Stimulated activated CD4-positive, alpha-beta T cell treated with anti-CD3 and anti-CD28 coated beads, TNF-alpha, amount 100 ng/mL, for 4 hours (primary cell): ENCODE measurements at places on chromosomes 4 and X.

DNA sequence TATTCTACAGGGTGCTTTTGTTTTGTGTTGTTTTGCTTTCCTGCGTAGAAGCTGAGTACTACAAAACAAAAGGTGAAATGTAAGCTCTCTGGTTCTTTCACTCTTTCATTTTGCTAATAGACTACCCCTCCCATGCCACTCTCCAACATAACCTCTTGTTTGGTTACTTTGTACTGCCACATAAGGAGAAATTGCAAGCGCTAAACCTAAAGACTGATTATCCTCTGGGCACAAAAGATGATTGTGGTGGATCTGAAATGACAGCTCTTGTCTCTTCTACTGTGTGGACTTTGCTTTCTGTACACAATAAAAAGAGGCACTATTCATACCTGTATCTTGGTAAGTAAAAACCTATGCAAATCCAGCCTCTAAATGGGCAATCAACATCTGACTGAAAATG lies 5.3 kb downstream of the MBNL3 start:
- no peak for DNase-seq

GRCh38 chrX:120560405-120560841 lies 339 bp downstream of the CUL4B start:
- DNase-seq = peak; percentile 8

- DNase-seq = no peak
Measured at GRCh38 chrX:72382202-72382595, 76.5 kb upstream of the CITED1 start.

GRCh38 chrX:11151799-11152559 lies 40.8 kb downstream of the HCCS start:
- DNase-seq = no peak

DNA sequence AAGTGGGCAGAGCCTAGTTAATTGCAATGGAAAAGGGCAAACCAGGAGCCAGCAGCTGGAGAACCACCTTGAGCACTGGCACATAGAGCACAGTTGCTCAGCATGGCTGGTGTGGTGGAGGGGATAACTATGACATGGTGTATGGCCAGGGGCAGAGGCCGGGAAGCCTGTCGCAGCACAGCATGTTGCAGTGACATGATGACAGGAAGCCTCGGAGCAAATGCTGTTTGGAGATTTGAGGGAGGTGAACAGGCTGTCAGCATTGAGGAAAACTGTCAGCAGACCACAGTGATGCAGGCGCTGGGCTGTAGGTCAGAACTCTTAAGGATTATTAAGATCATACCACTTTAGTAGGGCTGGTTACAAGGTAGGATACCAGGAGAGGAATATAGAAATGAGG lies 228.7 kb downstream of the CBR4 start:
- no peak for DNase-seq

DNA sequence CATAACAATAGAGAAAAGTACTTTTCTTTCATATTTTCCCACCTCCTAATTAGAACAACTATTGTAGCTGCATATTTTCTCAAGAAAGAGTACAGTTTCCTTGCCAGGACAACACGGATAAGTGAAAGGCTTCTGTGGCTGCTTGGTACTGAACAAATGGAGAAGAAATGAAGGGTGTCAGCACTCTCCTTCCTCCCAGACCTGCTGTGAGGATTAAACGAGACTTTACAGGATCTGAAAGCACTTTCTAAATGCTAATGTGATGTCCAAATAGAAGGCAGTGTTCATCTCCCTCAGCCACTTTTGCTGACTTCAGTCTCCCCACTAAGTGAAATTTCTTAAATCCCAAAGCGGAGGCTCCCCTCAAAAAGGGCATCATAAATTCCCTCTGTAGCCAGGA lies 13.9 kb downstream of the NIPAL1 start:
- DNase-seq = no peak

DNA sequence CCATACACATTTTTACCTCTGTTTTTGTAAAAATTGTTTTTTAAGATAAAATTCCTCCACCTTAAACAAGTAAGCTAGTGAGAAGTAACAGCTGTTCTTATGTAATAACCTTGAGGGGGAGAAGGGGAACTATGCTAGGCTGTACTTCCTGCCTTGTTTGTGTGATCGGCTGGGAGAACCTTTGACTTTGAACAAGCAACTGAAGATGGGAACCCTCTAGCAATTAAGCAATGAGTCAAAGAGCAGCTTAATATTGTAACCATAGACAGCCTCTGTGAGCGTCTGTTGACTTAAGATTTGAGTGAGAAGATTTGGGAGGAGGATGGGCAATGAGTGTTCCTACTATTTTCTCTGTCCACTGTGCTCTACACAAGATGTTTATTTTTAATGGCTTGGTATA lies 135.1 kb downstream of the SCLT1 start:
- DNase-seq = no peak

- no peak for DNase-seq
Measured at GRCh38 chr4:76996445-76996844, 46.9 kb downstream of the SEPTIN11 start.

GRCh38 chr4:71288875-71289274 lies 49.9 kb upstream of the SLC4A4 start:
- no peak for DNase-seq

GRCh38 chr4:102862016-102862415 lies 6.8 kb upstream of the CISD2 start:
- DNase-seq = no peak

DNA sequence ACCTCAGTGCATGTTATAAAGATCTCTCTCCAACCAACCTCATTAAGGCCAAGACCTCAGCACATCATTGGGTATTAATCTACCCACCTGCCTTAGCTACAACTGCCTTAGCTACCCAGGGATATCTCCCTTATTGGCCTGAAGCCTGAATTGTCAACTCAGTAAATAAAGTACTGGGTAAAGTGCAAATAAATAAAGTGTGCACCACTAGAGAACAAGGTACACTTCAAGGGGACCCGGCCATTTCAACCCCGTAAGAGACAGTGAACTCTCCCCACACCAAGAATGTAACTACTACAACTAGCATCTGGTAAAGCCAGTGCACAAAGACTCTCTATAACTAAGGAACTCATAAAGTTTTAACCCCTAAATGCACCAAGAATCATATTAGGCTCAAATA lies 61.7 kb upstream of the POU3F4 start:
- no peak for DNase-seq

- DNase-seq = no peak
Measured at GRCh38 chrX:21503593-21503992, 129.4 kb downstream of the CNKSR2 start.

- DNase-seq = no peak
Measured at GRCh38 chr4:48546336-48546735, 56.3 kb downstream of the ZAR1 start.

- DNase-seq = no peak
Measured at GRCh38 chr4:172736046-172736445, 432.6 kb upstream of the GALNT7 start.

DNA sequence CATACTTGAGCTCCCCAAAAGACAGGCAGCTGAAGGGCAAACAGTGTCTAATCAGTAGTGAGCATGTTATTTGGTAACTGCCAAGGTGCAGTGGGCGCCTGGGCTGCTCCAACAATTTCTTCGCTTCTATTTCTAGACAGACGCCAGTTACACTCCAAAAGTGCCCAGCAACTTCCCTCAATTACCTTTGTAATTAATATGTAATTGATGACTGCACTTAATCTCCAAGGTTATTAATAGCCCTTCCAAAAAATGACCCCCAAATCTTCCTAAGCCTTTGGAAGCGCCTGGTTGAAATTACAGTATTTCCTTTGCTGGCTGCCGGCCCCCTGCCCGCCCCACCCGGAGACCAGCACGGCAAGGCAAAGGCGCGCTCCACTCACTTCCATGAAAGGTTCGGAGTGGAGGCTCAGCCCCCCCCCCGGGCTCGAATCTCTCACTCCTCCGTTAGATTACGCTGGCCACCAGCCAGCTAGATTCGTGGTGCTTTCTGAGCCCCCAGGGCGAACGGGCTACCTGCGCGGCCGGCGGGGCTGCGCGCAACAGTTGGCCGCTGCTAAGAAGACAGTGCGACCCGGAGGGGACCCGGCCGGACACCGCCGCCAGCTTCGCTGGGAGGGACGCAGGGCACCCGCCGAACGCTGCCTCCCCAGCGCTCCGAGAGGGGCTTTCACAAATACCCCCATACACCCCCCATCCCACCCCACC lies 1.9 kb downstream of the GPC4 start:
- DNase-seq = no peak

DNA sequence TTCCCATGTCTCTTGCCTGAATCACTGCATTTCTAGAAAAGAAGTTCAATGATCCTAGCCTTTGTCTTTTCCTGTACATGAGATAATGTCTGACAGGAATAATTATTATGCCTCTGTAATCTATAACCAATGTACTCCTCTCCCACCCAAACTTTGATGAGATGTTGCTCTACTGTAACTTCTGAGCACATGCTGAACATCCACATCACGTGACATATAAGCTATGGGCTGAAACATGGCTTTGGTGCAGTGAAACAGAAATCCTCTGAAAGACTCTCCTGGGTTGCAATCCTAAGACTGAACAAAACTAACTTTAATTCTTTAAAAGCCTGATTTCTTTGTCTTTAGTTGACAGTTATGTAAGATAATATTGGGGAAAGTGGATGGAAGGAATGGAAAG lies 1.5 kb upstream of the ADAD1 start:
- no peak for DNase-seq

GRCh38 chr4:96260064-96260682 lies 420.3 kb downstream of the PDHA2 start:
- DNase-seq = no peak

- DNase-seq = no peak
Measured at GRCh38 chrX:20461576-20461975, 194.9 kb upstream of the RPS6KA3 start.

DNA sequence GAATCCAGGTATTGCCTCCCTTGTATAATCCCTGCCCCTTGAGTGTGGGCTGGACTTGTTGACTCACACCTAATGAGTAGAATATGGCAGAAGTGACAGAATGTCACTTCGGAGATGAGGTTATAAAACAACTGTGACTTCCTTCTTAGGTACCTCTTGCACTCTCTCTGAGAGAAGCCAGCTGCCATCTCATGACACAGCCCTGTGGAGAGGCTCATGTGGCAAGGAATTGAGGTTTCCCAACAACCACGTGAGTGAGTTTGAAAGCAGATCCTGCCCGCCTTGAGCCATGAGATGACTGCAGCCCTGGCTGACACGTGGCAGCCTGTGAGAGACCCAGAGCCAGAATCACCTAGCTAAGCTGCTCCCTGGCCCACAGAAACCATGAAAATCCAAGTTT lies 13.5 kb downstream of the ASB11 start:
- no peak for DNase-seq

- no peak for DNase-seq
Measured at GRCh38 chr4:139819082-139819481, 153.5 kb downstream of the MGST2 start.

- no peak for DNase-seq
Measured at GRCh38 chrX:139156356-139156755, 374.2 kb upstream of the F9 start.

- DNase-seq = no peak
Measured at GRCh38 chrX:127908384-127908783, 143.8 kb downstream of the ACTRT1 start.

GRCh38 chr4:15400981-15401671 lies 26.7 kb upstream of the C1QTNF7 start:
- DNase-seq = no peak

DNA sequence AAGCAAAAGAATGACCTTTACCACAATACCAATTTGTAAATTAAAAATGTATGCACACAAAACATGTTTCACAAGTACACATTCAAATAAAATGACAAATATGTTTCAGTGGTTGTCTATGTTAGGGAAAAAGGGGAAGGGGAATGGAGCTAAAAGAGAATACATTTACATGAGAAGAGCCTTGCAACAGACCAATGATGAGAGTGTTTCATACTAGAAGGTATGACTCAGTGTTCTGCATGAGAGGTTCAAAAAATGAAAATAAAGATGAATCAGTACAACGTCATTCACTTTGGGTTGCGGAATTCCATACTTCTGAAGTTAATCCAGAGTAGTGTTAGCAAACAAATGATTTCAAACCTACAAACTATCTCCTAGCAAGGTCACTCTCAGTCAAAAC lies 51.7 kb downstream of the RPGR start:
- DNase-seq = no peak

DNA sequence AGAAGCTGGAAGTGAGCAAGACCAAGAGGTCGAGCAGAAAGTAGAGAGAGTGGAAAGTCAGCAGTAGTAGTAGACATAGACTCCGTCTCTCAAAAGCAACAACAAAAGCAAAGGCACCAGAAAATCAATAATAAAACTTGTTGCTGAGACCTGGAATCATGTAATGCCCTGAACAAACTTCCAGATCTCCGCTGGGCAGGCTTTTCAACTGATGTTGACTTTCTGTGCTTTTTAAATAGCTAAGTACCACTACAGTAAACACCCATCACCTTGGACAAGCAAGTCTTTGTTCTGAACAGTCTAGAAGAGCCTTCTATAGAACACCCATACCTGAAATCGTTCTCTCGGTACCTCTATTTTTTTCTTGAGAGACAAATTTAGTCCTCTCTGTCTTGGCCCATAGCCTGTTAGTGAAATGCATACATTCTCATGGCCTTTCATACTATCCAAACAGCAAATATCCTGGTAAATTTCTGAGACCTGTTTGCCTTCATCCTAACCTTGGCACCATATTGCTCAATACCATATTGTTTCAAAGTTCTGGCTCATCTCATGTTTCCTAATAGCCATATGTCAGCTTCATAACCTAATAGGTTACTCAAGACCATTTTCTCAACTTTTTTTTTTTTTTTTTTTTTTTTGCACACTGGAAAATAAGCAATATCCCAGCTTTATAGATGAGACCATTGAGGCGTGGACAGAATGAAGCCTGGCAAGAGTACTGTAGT lies 200.6 kb upstream of the RBPJ start:
- no peak for DNase-seq

GRCh38 chr4:3434881-3435685 lies 6.7 kb upstream of the HGFAC start:
- no peak for DNase-seq

- DNase-seq = no peak
Measured at GRCh38 chr4:121785479-121785878, 15.6 kb upstream of the EXOSC9 start.

DNA sequence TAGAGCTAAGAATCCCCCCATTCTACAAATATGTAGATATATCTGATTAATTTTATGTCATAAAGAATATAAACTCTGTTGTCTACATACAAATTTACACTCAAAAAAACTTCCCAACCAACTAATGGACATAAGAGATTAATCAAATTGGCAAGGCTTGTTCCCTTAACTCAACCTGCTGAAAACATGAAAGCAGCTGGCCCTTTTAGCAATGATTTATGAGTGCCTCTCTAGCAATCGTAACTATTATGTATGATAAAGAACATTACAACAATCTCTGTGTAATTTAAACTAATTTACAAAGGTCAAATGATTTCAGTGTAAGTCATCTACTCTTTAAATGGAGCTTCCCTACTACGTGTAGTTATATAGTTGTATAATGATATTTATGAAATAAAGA lies 83.1 kb upstream of the FTHL17 start:
- DNase-seq = no peak

DNA sequence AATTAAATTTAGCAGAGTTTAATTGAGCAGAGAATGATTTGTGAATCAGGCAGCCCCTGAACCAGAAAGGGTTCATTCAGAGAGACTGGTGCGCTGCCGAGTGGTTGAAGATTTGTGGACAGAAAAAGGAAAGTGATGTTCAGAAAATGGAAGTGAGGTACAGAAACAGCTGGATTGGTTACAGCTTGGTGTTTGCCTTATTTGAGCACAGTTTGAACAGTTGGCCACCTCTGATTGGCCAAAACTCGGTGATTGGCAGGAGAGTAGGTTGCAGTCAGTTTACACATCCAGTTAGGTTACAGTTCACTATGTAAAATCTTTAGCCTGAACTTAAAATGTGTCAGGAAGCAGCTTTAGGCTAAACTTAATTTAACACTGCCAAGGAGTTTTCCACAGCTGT lies 14.9 kb downstream of the MID1IP1 start:
- no peak for DNase-seq

- DNase-seq = no peak
Measured at GRCh38 chr4:174041555-174042105, 241.8 kb downstream of the FBXO8 start.
